ENCODE measurements at places on chromosomes 11 and 22. TPM values are rescaled to one million over a fixed set of nuclear protein-coding genes. Genes with fewer than 3 reads are reported as not detected.

The NUP50 gene
- total RNA-seq: 16.2 TPM

The PTS gene
- total RNA-seq: 25.2 TPM

The SCGB1C1 gene
- not detected for total RNA-seq

The TMPRSS4 gene
- not detected for total RNA-seq

The MS4A3 gene
- not detected for total RNA-seq

The TSSK2 gene
- not detected for total RNA-seq

The TYR gene
- total RNA-seq: not detected

The PARVA gene
- 56.4 TPM for total RNA-seq

The MUC5AC gene
- total RNA-seq: not detected

The NFAM1 gene
- total RNA-seq: 2.0 TPM

The CARD10 gene
- total RNA-seq: 10.0 TPM

The BRD1 gene
- total RNA-seq: 18.7 TPM

The KRTAP5-8 gene
- total RNA-seq: not detected

The C1QTNF5 gene
- 14.4 TPM for total RNA-seq

The P2RY6 gene
- 1.5 TPM for total RNA-seq

The DMC1 gene
- 0.20 TPM for total RNA-seq
